Stimulated activated CD4-positive, alpha-beta T cell treated with anti-CD3 and anti-CD28 coated beads, Interleukin-15, amount 100 ng/mL, for 1 hour (primary cell): ENCODE measurements at places on chromosomes 1 and 21.

DNA sequence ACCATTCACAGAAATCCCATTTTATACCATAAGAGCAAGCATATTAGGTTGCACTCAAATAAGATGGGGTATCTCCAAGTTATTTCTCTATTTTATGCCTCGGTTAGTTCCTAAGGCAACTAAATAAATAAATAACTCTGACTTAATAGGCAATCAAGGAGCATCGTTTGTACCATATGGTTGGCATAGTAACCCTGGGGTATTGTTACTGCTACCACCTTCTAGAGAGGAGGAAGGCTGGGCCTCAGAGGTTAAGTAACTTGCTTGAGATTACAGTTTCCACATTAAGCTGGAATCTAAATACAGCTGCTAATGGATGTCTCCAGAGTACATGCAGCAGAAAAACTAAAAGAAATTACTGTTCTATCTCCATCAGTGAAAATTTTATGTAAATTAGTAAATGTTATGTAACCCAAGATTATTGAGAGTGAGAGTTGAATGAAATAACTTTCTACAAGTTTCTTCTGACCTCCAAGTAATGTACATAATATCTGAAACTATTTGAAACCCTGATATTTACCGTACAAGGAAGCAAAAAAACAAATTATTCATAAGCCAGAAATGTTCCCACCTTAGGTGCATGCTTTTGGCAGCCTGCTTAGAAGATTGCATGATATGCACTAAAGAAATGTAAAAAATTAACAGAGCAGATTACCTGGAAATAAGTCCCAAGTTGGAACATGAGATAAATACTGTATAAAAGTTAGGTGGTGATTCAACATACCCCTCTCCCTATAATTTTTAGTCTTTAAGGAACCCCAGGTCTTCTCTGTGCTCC, 127.0 kb downstream of the CRB1 start:
- DNase-seq = no peak

DNA sequence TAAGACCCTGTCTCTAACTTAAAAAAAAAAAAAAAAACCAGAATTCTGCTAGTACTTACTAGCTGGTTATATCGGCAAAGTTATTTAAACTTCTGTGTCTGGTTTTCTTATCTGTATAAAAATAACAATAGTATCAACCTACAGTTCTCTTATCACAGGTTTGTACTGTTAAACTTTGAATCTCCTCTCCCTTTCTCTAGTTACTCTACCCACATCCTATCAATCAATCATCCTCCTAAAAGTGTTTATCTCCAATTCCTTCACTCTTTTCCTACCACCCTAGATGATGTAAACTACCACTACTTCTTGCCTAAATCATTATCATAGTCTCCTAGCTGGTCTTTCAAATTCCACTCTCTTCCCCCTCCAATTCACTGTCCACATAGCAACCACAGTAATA, 27.6 kb downstream of the USP33 start:
- DNase-seq = no peak

GRCh38 chr1:180508725-180509097, 6.3 kb upstream of the ACBD6 start:
- no peak for DNase-seq

- no peak for DNase-seq
Measured at GRCh38 chr1:20072771-20073170, 2.8 kb downstream of the PLA2G5 start.

DNA sequence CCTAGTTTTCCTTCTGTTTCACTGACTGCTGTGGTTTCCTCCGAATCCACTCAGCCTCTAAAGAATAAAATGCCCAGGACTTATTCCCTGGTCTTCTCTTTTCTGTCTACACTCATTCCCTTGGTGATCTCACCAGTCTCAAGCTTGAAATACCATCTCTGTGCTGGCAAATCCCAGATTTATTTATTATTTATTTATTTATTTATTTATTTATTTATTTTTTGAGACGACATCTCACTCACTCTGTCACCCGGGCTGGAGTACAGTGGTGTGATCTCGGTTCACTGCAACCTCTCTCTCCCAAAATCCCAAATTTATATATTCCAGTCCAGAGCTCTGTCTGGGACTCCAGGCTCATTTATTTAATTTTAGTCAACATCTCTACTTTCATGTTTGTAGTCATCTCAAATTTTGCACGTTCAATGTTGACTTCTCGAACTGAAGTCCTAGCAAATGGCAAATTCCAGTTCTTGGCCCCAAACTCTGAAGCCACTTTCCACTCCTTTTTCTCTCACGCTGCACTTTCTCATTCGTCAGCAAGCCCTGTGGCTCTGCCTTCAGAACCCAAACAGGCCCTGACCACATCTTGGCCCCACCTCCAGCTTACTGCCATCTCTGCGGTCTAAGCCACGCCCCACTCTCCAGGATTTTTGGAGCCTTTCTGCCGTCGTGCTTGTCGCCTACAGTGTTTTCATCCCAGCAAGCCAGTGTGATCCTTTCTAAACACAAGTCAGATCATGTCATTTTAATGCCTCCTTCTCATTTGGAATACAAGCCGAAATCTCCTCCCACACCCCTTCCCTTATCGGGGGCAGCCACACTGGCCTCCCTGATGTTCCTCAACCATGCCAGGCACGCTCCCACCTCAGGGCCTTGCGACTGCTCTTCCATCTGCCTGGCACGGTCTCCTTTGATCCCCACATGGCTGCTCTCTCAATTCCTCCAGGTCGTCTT, 14.2 kb upstream of the TENT5B start:
- no peak for DNase-seq

DNA sequence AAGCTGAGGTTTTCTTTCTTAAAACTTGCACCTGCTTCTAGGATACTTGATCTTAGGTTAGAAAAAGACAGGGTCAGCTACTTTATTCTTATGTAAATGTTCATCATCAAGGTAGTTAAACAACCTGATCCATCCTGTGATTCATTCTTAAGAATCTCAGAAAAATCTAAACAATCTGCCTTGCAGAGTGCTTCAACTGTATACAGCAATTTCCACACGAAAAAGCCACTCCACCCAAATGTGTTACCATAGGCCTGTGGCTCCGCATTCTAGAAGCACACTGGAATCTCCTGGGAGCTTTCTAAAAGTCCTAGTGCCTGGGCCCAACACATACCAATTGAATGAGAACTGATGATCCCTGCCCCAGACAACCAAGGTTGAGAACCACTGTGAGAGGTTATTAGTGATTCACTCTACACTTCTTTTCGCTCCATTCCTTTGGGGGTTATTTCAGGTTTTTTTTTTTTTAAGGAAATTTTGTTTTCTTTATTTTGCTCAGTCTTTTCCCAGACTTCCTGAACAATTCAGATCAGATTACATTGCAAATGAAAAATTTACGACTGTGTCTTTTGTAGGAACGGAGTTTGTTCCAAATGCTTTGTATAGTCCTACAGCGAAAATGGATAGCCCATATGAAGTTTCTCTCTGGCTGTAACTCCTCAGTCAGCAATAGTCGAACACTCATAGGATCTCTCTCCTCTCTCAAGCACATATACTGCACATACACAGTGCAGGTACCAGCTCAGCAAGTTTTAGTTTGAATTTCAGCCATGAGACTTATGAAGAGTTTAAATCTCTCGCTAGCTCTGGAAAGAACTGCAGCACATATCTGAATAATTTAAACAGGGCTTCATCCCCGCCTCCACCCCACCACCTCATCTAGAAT, 16.1 kb downstream of the SMYD2 start:
- DNase-seq = no peak

DNA sequence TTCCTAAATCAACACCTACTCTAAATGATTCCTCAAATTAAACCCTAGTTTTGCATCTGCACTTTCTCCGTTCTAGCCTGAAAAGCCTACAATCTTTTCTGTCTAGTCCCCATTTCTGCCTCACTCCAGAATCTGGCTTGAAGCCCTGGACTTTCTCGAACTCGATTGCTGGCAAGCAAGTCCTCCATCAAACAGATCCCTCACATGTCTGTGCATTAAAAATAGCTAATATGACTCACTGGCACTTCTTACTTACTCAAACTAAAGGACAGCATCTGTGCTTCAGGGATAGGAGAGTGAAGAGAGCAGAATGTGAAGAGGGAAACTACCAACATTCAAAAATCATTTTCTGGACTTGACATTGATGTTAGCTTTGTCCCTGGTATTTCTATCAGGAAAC, 51.8 kb upstream of the CXADR start:
- no peak for DNase-seq

DNA sequence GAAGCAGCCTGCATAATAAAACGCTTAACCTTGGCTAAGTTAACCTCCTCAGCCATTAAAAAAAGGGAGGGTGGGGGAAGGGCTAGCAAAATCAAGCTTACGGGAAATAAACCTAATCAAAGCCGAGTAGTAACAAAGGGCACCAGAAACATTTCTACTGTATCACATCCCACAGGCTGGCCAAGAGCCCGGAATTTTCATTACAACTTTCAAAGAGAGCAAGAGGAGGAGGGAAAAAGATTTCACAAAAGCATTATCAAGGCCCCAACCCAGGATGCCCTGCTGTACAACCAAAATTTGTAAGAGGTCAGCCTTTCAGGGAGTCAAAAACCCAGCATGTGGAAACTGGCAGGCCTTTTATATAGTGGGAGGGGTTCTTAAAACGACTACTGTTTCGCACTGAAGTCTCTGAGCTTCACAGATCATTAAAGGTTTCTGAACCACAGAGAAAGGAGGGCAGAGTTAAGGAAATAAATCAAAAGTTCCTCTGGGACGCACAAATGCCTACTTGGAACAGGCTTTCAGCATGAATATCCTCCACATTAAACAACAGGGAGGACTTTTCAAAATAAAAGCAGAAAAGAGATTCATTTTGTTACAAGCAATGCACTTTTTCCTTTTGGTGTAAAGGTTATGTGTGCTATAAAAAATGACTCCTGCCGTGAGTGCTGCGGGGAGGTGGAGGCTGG, 90.4 kb downstream of the SLC45A1 start:
- no peak for DNase-seq

DNA sequence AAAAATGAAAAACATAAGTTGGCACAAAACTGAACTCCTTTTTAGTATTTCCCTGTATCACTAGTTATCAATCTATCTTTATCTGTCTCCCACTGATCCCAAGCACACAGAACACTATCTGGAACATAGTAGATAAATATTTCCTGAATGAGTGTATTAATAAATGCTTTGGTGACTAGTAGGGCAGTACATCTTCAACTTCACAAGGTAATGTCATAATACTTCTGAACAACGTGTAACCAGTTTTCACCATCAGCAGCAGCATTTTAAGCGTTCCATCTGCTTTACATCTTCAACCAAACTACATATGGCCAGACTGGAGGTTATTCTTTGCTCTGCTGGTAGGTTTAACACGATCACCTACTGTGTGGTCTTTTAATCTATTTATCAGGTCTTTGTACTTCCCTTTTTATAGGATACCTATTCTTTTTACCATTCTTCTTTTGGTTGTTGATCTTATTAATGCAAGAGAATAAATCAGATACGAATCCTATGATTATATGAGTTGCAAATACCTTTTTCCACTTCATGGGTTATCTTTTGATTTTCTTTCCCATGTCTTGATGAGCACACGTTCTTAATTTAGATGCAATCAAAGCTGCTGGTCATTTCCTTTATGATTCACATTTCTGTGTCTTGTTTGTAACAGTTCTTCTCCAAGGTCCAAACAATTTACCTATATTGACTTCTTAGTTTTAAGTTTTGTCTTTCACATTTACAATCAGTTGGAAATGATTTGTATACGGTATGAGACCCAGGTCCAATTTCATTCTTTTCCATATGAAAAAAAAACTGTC, 16.3 kb downstream of the GPBP1L1 start:
- DNase-seq = no peak

- DNase-seq = no peak
Measured at GRCh38 chr1:182484531-182485257, 34.7 kb downstream of the RGSL1 start.

DNA sequence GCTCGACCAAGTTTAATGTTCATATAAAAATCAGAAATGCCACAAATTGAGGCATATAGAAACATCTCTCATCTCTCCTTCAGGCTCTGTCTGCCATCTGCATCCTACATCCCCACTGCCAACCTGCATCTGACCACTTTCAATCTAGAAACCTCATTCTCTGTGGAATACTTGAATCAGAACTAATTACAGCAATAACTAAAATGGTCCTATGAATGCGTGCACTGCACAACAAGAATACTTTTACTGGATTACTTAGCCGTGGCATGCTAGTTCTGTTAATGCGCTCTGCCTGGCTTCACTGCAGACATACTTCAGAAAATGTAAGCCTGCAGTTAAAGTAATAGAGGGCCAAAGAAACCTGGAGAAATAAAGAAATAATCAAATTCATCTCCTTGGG, 89.8 kb upstream of the NR5A2 start:
- DNase-seq = no peak

GRCh38 chr1:46166521-46167462, 8.1 kb upstream of the TSPAN1 start:
- peak; percentile 7 for DNase-seq

GRCh38 chr1:224929335-224930237, at the start of gene DNAH14:
DNAH14 (plus strand) TSS chr1:224929675; CDS start chr1:224952703, 23,028 bp downstream.
- DNase-seq = peak; percentile 3

DNA sequence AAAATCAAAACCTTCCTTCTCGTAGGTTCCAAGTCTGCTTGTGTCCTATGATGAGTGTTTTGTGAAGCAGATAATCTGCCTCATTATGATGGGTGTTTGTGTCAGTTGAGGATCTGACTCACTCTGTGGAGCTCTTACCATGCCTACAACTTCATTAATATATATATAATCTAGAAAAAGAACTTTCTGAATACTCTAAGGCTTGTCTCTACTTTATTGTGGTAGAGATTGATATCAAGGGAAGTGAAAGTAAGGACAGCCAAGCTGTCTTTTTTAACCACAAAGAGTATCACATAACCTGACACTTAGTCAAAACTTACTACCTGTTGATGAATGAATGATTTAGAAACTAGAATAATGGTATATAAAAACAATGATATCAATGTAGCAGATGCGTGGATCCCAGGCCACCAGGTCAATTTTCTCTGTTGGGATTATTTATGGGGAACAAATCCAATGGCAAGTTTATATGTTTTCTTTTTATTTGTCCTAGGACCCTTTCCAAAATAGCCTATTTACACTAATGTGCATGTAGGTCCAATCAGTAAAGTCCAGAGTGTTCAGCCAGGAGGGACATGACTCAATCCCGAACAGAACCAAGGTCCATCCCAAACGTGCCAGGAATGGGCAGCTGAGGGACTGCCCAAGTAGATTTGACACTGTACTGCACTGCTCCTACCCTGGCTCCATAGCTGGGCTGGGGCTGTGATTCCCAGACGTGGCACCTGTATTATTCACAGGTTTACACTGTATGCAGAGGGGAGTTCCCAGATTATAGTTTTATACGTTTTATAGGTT, 182.3 kb upstream of the GREM2 start:
- DNase-seq = no peak

GRCh38 chr1:197917805-197918651, 856 bp downstream of the LHX9 start:
- no peak for DNase-seq

DNA sequence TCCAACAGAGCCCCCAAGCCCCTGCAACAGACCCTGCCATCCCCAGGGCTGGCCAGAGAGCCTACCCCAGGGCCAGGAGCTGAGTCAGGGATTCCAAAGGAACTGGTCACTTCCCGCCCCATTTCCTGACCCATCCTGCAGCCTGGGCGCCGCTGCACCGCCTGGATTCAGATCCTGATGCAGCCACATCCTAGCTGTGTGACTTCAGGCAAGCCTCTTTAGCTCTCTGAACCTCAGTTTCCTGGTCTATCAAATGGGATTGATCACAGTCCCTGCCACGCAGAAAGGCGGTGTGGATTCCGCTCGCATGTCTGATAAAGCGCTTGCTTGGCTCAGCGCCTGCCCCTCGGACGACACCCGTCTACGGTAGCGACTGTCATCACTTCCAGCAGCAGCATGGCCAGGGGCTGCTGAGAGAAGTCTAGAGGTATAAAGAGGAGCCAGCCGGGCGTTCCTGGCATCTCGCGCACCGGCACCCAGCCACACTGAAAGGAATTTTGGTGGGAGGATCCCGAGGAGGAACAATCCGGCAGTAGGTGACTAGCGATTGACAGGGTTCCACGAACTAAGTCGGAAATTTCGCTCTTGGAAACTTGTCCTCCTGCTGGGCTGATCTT, 10.1 kb downstream of the EPHA2 start:
- DNase-seq = no peak
